ENCODE measurements at places on chromosomes 5 and 9.

DNA sequence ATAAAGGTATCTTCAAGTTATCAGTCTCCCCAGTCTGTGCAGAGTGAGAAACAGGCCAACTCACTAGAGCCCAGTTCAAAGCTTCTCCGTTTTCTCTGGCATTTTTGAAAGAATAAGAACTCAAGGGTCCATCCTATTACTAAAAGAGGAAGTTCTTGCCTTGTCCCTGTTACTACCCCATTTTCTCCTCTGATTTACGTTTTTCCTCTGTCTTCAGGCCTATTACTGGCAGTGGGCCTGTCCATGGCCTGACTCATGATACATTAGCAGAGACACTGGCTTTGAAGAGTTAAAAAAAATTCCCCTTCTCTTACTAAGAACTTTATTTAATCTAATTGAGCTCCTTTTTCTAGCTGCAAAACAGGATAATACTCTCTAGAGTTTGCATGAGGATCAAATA is 624.0 kb upstream of the KLF4 start:
- no peak for DNase-seq

GRCh38 chr5:52491818-52492217 is 295.9 kb upstream of the ITGA1 start:
- DNase-seq, result no peak

DNA sequence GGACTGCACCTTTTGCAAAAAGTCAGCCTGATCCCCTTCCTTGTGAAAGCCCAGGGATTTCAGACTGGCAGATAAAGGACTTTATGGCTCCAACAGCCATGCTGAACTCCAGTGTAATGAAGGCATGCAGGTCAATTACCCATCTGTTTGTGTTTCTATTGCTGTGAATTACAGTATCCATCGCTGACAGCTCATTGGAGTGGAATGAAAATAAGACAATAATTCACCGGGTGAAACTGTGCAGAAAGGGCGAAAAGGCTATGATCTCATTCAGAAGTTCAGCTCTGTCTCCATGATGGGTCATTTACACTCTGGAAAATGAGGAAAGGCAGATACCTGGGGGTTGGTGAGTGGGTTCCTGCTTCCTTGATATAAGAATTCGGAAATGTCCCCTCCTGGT is 148.0 kb downstream of the BRINP1 start:
- DNase-seq, result no peak

DNA sequence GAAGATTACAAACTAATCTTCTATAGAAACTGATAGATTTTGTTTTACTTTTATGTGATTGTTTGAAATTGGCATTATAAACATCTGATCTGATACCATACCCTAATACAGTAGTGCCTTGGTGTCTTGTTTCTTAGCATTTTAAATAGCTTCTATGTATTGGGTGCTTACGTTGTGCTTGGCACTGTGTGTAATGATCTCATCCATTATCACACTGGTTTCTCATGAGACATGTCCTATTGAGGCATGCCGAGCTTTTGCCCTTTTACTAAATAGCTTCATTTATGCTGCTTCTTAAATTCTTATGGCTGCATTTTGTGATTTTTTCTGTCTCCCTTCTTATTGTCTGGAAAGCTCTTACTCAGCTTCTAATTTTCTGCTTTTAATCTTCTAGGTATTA is 48.2 kb upstream of the TLR4 start:
- DNase-seq, result no peak

DNA sequence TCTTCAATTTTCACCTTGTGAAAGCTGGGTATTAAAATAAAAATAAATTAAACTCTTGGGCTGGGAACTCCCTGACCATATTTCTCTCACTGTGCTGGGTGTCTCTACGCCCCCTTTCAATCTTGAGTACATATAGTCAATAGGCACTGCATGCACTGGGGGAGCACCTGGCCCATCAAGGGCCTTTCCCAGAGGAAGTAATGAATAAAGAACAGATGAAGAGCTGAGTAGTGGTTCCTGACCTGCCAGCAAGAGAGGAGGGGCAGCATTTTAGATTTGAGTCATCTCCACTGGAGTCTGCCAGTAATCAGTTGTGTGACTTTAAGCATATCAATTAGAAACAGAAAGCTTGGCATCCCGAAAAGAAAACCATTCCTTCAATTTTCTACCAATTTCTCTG is 6.2 kb downstream of the MAPKAP1 start:
- DNase-seq, result no peak

DNA sequence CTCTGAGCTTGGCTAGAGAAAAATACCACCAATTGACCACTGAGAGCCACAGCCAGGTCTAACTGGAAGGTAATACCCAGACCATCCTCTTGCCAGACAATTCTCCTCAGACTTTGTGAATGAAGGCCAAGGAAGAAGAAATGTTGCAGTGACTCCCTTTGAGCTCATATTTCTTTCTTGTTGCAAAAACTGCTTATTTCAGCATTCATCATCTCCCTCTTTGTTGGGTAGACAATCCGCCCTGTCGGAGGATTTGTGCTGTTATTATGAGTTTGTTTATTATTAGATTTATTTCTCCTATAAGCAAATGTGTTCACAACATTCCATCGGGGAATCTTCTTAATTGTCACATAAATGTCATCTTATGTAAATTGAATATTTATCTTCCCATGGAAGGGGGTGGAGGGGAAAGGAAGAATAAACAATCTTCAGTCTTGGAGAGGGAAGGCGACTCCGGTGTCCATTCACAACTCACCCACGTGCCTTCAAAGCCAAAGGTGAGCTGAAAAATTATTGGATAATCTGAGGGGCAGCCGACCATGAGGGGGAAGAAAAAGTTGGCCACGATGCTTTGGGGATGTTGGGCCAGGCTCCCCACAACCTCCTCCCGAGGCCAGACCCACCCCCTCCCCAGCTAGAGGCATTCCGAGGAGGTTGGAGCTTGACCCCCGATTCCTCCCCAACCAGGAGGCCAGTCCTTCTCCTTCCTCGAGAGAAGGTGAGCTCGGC is 1.8 kb upstream of the JADE2 start:
- DNase-seq, result no peak

DNA sequence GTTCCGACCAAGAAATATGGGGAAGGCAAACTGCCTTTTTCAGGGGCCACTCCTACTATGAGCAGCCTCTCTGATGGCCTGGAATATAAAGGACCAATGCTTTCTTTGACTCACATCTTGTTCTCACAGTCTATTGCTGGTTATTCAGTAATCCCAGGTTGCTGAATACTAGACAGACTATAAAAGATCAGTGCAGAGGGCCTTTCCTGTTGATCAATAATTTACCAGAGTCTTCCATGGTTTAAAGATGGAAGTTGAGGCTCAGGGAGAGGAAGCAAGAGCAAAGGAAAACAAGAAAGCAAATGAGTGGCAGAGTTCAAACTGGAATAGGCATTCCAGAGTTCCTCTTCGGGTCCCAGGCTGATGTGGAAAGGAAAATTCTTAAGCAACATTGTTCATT is 62.9 kb downstream of the FBXO38 start:
- no peak for DNase-seq

DNA sequence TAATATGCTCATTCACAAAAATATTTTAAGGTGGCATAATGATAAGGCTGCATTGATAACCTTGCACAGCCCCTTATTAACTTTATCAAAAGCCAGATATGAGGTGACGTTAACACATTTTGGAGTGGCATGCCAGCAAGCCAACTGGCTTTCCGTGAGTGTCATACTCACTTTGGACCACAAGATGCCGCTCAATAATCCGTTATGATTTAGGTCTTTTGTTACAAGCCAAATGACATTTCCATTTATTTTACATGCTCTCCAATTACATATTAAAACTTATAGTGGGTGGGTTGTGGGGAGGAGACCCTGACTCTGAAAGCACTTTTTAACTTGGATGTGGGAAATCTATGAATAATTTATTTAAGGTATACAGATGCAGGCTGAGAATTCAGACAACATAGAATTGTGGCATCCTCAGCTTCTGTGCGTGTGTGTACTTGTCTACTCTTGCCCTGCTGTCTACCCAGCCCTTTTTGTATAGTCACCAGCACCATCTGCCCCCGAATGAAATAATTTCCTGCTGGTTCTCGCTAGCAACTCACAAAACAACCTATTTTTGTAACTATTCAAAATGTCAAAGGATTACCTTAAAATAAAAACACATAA is 305.1 kb downstream of the PSAT1 start:
- no peak for DNase-seq

DNA sequence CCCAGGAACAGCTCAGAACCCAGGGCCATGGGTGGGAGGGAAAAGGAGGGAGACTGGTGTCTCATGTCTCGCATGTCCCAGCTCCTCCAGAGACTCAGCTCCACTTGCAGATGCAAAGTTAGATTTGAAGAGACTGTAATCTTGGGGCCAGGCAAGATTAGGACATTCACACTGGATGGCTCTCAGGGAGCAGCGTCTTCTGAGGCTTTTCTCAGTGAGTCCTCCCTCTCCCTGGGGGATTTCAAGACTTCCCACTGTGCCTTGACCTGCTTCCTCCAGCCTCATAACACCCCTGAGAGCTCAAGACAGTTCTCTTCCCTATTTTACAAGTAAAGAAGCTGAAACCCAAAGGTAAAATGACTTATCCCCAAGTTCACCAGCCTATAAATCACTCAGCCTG is 10.5 kb upstream of the TCOF1 start:
- no peak for DNase-seq

DNA sequence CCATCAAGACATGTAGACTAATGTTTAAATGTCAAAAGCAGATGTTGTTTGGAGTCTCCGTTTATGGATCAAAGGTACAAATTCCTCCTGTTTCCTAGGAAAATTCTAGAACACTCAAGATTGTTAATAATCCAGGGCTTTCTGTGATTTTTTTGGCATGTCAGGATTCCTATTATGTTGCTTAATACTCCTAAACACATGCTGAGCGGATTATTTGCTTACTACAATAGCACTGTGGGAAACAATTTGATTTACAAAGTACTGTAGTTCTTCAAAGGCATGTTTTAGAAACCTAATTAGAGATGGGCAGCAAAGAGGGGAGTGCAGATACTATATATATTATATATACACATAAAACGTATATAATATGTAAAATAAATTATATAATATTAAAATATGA is 19.0 kb upstream of the SCAMP1 start:
- no peak for DNase-seq
